Activated CD8-positive, alpha-beta memory T cell treated with anti-CD3 and anti-CD28 coated beads for 48 hours (primary cell): ENCODE measurements at places on chromosomes 16 and 17.

- DNase-seq, result no peak
Measured at GRCh38 chr16:51152691-51153576, 1.9 kb upstream of the SALL1 start.

- DNase-seq, result no peak
Measured at GRCh38 chr17:83097831-83098230, 18.4 kb downstream of the METRNL start.

GRCh38 chr17:10099051-10099571 lies 99.3 kb downstream of the GAS7 start:
- no peak for DNase-seq

DNA sequence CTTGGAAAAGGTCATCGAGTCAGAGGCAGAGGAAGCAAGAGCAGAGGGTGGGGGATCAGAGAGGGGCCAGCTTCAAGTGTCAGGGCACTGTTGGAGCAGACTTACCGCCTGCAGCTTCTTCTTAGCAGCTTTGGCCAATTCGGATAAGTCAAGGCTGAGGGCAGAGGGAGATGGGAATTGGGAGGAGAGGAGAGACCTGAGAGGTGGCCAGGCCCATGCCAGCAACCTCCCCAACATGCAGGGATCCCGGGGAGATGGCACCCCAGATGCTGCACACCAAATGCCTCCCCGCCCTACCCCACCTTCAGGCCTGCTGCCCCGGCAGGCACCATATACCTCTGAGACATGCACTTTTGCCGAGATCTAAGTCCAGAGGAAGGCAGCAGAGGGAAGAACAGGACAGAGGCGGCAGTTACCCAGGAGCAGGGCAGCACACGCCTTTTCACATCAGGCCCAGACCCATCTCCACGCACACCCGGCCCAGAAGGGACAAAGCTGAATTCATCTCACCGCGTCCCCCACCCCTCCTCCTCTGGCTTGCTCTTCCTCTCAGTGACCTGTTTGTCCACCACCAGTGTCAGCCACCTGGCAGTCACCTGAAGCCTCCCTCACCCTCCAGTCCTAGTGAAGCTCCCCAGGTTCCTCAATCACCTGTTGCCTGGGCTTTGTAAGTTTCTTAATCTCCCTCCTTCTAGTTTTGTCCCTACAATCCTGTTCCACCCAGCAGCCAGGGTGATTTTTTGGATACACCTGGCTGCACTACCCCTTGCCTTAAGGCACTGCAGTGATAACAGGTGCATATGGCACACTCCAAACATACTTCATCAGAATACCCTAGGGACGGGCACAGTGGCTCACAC lies 10.4 kb downstream of the TP53I13 start:
- DNase-seq, result no peak

DNA sequence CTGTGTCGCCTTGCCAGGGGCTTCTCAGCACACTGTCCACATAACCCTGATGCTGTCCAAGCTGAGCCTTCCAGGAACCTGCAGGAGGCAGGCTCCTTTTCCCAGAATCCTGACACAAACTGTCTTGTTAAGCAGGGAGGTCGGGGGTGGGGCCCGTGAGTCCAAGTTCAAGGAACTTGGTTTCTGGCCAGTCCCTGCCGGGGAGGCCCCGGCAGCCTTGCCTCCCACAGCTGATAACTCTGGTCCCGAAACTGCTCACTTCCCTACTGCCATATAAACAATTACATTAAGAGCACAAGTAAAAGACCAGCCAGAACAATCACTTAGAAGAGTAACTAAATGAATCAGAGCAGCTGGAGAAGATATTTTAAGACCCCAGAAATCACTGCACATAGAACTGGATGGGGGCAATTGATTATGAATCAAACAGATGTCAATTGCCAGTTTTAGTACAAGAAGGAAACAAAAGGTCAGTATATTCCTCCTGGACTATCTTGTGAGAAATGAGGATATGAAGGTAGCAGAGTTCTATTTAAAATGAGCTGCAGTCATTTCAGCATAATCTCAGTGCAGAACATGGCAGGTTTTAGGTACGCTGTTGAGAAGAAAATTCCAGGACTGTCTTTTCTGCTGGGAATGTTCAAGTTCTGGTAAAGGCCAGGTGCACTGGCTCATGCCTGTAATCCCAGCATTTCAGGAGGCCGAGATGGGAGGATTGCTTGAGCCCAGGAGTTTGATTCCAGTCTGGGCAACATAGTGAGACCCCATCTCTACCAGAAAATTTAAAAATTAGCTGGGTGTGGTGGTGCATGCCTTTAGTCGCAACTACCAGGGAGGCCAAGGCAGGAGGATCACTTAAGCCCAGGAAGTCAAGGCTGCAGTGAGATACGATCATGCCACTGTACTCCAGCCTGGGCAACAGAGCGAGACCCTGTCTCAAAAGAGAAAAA lies 169.8 kb downstream of the PITPNC1 start:
- no peak for DNase-seq

- DNase-seq, result no peak
Measured at GRCh38 chr16:10113248-10113647, 69.0 kb downstream of the GRIN2A start.

GRCh38 chr16:79451196-79451816 lies 149.2 kb downstream of the MAF start:
- DNase-seq, result no peak

- no peak for DNase-seq
Measured at GRCh38 chr16:49024896-49025295, 256.7 kb downstream of the CBLN1 start.

GRCh38 chr16:11609474-11610120 lies 22.9 kb upstream of the LITAF start:
- no peak for DNase-seq

DNA sequence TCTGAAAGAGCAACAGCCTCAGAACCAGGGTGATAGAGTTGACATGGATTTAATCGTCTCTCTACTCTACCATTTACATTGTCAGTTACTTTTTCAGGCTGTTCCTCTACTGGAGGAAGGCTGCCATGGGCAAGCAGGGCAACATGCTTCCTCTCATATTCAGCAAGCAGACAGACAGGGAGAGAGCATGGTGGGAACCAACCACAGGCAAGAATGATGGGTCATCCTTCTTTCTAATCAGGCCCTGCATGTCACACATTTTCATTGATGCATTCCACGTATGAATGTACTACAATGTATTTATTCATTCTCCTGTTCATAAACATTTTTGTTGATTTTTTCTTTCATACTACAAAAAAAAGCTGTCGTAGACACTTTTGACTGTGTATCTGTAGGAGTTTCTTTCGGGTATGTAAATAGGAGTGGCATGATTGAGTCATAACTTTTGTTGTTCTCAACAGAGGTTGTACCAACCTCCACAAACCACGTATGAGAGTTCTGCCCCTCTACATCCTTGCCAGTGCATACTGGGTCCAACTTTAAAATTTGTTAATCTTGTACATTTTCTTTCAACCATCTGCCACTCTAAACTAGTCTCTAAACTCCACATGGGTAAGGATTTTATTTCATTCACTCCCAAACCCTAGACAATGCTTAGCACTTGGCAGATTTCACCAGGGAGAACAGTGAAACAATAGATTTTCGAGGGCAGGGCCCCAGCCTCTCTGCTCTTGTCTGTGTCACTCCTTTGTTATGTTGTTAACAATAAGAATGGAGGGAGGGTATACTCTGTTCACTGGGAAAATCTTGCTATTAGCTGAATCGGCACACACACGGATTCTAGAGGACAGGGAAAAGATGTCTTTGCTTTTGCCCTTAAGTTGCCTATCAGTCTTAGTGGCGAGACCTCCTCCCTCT lies 58.7 kb downstream of the CMC2 start:
- no peak for DNase-seq

DNA sequence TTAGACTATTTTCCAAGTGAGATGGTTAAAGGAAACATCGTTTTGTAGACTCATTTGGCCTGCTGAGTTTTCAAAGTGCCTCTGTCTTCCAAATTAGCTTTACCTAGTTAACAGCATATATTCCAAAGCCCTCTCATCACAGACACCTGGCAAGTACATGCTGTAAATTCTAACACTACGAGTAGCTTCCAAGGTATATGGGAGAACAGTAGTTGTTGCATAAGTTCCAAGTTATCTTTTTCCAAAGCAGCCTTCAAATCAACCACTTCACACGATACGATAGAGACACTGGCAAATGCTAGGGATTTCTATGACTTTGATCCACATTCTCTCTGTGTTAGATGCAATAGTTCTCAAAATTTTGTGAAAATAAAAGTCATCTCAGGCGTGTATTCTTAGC lies 299.3 kb downstream of the CNTNAP4 start:
- no peak for DNase-seq

DNA sequence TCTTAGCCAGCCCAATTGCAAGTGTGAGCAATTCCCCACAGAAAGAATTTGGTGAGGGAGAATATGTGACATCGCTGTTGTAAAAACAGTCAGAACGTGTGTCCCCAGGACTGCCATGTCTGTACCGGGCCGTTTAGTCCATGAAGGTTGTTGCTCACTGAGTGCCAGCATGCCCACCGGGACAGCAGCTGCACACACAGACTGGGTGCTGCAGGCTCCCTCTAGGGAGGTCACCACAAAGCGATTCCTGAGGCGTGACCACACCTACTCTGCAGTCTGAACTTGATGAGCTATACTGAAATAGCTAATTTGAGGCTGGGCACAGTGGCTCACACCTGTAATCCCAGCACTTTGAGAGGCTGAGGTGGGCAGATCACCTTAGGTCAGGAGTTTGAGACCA lies 44.1 kb upstream of the ADORA2B start:
- DNase-seq, result no peak
